Bronchial smooth muscle cell (primary cell): ENCODE measurements at places on chromosomes 3 and 15. TPM values are rescaled to one million over a fixed set of nuclear protein-coding genes. Genes with fewer than 3 reads are reported as not detected.

The RCCD1 gene
- 5.8 and 8.2 TPM in 2 replicates for total RNA-seq

The CPA3 gene
- not detected in 2 replicates for total RNA-seq

The PLOD2 gene
- total RNA-seq, result 57.5 and 65.9 TPM in 2 replicates

The SLC30A4 gene
- 7.3 and 7.4 TPM in 2 replicates for total RNA-seq

The ARGFX gene
- total RNA-seq, result not detected in 2 replicates
